ENCODE measurements at places on chromosomes 2 and 18. TPM values are rescaled to one million over a fixed set of nuclear protein-coding genes. Genes with fewer than 3 reads are reported as not detected.

DNA sequence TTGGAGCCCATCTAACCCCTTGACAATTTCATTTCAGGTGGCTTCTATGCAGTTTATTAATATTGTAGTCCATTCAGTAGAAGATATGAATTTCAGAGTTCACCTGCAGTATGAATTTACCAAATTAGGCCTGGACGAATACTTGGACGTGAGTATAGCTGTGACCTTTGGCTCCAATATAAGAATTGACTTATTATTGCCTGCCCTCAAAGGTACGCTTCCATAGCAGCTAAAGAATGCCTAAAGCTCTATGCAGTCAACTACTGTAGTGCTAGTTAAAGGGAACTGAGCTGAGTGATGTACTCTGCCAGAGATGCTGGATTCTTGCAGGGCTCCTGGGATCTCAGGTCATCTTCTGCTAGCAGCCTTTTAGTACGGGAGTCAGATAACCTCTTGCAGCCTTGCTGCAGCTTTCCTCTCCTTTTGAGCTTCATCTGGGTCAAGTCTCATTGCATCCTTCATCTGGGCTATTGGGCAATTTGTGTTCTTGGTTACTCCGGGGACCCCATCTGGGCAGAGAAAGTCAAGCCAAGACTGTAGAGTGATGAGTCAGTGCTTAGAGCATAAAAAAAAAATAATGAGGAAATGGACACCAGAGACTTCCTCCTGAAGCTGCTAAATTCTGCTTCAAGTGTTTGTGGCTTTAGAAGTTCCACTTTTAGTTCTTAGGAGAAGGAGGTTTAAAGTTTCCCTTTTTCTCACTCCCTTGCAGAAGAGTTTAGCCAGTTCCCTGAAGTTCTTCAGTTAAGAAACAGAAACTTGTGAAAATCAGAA is 105.6 kb downstream of the PRPF40A start:
- H3K36me3 ChIP-seq = peaks cover 38% of the 10 kb centered on the region
- no peaks in the 10 kb centered on the region for H3K4me1 ChIP-seq
- H3K4me3 ChIP-seq = no peak overlapping the region
- H3K27ac ChIP-seq = peak overlapping the region; percentile 60

DNA sequence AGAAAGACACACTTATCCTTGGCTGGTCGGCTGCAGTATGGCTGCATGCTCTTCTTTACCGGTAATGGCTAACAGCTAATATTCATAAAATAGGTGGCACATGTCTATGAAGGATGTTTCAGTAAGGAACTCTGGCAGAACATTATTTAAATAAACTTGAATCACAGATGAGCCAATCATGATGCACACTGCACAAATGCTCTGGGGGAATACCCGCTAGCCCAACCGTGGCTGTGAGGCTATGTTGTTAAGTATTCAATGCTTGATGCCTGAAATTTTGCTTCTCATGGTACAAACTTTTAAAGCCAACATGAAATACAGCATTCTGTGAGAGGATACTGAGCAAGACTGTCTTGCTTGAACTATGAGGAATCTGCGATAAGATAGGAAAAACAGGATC is 505.8 kb downstream of the ZEB2 start:
- no peaks in the 10 kb centered on the region for H3K4me1 ChIP-seq
- DNase-seq = no peak
- H3K4me3 ChIP-seq = no peak overlapping the region
- no peak overlapping the region for H3K27ac ChIP-seq
- H3K27me3 ChIP-seq = no peaks in the 10 kb centered on the region

DNA sequence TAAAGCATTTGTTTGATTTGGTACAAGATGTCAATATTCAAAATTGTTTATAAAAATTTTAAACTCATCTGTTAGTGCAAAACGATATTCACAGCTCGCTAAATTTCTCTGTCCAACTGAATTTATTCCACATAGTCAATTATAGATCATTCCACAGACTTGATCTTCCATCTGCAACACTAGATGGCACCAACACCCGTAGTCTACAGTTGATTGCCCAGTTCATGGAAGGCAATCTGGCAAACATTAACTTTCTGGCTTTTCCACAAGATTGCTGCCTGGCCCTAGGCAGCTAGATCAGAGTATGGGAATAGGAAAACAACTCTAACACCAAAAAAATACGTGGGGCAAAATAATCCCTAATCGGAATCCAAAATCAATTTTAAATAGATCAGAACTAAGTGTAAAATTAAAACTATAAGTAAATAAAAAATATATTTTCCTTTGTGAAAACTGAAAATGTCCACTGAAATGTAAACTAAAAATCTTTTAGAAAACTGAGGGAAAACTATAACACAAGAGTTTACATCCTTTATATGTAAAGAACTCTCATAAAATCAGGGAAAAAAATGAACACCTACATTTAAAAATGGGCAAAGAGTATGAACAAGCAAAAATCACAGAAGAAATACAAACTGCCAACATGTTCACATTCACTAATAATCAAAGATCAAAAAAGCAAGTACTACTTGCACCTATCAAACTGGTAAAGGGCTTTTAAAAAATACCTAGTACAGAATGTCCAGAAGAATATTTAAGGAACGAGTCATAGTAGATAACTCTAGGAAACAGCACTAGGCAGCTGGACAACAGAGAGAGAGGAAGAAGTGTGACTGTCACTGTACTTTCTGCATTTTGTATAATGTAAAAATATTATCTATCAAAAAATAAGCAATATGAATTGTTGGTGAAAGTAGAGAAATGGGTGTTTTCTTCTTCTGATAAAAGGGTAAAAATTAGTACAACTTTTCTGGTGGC is 35.0 kb downstream of the RTN4 start:
- H3K27me3 ChIP-seq = no peaks in the 10 kb centered on the region
- no peaks in the 10 kb centered on the region for H3K36me3 ChIP-seq
- DNase-seq = no peak
- no peak overlapping the region for H3K4me3 ChIP-seq

- no peak overlapping the region for H3K27ac ChIP-seq
- DNase-seq = no peak
- H3K4me3 ChIP-seq = no peak overlapping the region
- peaks cover 29% of the 10 kb centered on the region for H3K4me1 ChIP-seq
- no peaks in the 10 kb centered on the region for H3K36me3 ChIP-seq
These were observed 8.5 kb downstream of the UXS1 start for GRCh38 chr2:106185475-106186184.

DNA sequence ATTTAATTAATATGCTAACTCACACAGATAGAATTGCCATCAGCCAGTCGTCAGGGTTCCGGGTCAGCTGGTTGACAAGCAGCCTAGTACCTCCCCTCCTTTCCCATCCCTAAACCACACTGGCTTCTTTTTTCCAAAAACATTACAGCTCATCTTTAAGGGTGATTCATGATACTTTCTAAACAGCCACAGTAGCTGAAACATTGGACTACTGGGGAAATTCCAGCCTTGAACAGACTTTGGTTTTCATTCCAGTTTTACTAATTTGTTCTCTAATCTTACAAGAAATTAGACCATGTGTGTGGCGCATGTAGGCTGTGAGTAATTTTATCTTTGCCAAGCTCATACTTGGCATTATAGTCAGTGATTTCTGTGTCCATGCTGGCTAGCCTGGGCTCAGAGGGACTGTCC is 110.8 kb downstream of the FMNL2 start:
- no peak overlapping the region for H3K4me3 ChIP-seq
- H3K36me3 ChIP-seq = no peaks in the 10 kb centered on the region
- H3K27me3 ChIP-seq = no peaks in the 10 kb centered on the region
- no peak overlapping the region for H3K27ac ChIP-seq
- DNase-seq = no peak

GRCh38 chr2:218854860-218855259 is 4.7 kb upstream of the WNT6 start:
- H3K4me3 ChIP-seq = no peak overlapping the region
- H3K4me1 ChIP-seq = peaks cover 7% of the 10 kb centered on the region
- DNase-seq = no peak
- H3K36me3 ChIP-seq = no peaks in the 10 kb centered on the region

DNA sequence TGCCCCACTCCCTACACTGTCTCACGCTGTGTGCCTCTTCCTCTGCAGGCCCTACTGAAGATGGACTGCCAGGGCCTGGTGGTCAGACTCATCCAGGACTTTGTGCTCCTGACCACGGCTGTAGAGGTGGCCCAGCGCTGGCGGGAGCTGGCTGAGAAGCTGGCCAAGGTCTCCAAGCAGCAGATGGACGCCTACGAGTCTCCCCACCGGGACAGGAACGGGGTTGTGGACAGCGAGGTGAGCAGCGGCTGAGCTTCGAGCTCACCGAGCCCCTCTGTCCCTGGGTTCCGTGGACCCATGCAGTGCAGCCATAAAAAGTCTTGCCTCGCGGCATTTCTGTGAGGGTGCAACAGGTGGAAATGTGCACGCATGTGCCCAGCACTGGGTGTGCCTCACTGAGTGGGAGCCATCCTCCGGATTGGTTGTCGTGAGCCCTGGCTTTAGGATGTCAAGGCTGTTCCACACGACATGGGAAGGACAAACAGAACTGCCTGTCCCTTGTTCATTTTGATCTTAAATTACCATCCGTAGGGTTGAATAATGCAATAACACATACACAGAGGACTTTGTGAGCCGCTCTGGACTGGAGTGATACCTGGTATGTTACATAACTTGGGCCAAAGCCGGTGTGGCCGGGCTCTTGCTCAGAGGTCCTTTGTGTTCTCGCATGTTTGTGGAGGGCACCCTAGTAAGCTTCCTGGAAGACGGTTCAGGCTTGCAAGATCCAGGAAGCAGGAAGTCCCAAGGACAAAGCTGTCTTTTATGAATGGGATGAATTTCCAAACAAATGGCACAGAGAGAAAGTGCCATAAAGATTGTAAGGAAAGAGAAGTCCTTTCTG is 100.9 kb downstream of the SH3BP4 start:
- DNase-seq = no peak
- peaks cover 29% of the 10 kb centered on the region for H3K4me1 ChIP-seq
- H3K27ac ChIP-seq = no peak overlapping the region
- no peak overlapping the region for H3K4me3 ChIP-seq

- no peaks in the 10 kb centered on the region for H3K27me3 ChIP-seq
- H3K4me3 ChIP-seq = no peak overlapping the region
- peak overlapping the region; percentile 54 for H3K27ac ChIP-seq
- no peaks in the 10 kb centered on the region for H3K36me3 ChIP-seq
- no peak for DNase-seq
These were observed 637.2 kb upstream of the ZEB2 start for GRCh38 chr2:145157036-145157675.

- no peaks in the 10 kb centered on the region for H3K4me1 ChIP-seq
- H3K4me3 ChIP-seq = no peak overlapping the region
- no peaks in the 10 kb centered on the region for H3K27me3 ChIP-seq
- H3K36me3 ChIP-seq = no peaks in the 10 kb centered on the region
These were observed 129.2 kb downstream of the MTX2 start for GRCh38 chr2:176398243-176399073.

GRCh38 chr2:57180042-57180567 is 866.5 kb upstream of the VRK2 start:
- H3K4me3 ChIP-seq = no peak overlapping the region
- no peaks in the 10 kb centered on the region for H3K27me3 ChIP-seq
- no peaks in the 10 kb centered on the region for H3K4me1 ChIP-seq
- DNase-seq = no peak
- H3K36me3 ChIP-seq = no peaks in the 10 kb centered on the region
- H3K27ac ChIP-seq = no peak overlapping the region

GRCh38 chr18:48992133-48992532 is 41.4 kb upstream of the SMAD7 start:
- H3K4me3 ChIP-seq = no peak overlapping the region
- no peak overlapping the region for H3K27ac ChIP-seq
- H3K27me3 ChIP-seq = no peaks in the 10 kb centered on the region
- peaks cover 56% of the 10 kb centered on the region for H3K4me1 ChIP-seq

DNA sequence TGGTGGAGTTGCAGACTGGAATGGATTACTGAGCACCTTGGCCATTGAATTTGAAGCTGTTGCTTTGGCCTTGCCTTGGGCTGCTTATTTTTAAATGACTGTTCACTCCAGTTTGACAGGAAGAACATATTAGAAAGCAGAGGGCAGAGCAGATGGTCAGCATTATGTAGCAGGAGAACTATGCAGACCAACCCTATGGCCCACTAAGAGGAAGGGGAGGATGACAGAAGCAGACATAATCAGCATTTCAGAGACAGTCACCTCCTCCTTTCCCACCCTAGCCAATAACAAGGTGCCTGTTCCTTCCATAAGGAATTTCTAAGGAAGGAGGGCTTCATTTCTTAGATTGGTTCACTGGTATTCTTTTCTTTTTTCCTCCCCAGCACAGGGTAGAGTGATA is 2.4 kb downstream of the CHRNA1 start:
- H3K36me3 ChIP-seq = no peaks in the 10 kb centered on the region
- peaks cover 10% of the 10 kb centered on the region for H3K4me1 ChIP-seq
- no peaks in the 10 kb centered on the region for H3K27me3 ChIP-seq
- no peak for DNase-seq
- no peak overlapping the region for H3K27ac ChIP-seq

DNA sequence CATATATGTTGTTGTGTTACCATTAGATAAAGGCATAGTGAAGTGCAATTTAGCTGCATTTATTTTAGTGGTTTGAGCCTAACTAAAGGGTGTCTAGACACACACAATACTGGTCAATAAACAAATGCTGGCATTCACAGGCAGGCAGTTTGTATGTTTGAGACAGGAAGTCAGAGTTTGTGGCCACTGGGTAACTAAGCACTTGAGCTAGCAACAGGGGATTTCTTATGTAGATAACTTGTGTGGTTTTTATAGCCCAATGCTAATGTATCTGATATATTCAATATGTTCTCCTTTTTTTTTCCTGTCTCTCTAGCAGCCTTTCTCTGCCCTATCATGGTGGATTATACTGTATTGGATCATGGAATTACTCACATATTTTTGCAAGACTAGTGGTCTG is 38.1 kb downstream of the LRRTM4 start:
- H3K36me3 ChIP-seq = no peaks in the 10 kb centered on the region
- H3K4me3 ChIP-seq = no peak overlapping the region
- no peaks in the 10 kb centered on the region for H3K27me3 ChIP-seq

- no peaks in the 10 kb centered on the region for H3K36me3 ChIP-seq
- DNase-seq = no peak
- H3K4me3 ChIP-seq = no peak overlapping the region
- peaks cover 77% of the 10 kb centered on the region for H3K4me1 ChIP-seq
- no peaks in the 10 kb centered on the region for H3K27me3 ChIP-seq
These were observed 465.1 kb downstream of the TGIF1 start for GRCh38 chr18:3914833-3915610.

DNA sequence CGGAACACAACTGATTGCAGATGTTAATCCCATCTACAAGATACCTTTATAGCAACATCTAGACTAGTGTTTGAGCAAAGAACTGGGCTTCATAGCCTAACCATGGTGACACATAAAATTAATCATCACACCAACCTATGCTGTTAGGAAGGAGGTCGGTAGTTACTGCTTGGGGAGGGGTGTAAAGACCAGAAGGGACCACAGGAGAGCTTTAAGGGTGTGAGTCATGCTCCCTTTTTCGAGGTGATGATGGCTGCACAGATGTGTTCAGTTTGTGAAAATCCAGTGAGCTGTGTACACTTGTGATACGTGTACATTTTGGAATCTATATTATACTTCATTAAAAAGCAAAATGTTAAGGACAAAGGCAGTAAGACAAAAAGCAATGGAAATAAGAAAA is 4.6 kb upstream of the SEH1L start:
- DNase-seq = no peak
- no peaks in the 10 kb centered on the region for H3K27me3 ChIP-seq
- no peak overlapping the region for H3K4me3 ChIP-seq
- H3K4me1 ChIP-seq = peaks cover 11% of the 10 kb centered on the region
- H3K36me3 ChIP-seq = no peaks in the 10 kb centered on the region
- no peak overlapping the region for H3K27ac ChIP-seq

GRCh38 chr18:47512726-47513435 is 261.4 kb upstream of the SKOR2 start:
- no peak overlapping the region for H3K4me3 ChIP-seq
- no peak overlapping the region for H3K27ac ChIP-seq
- no peaks in the 10 kb centered on the region for H3K4me1 ChIP-seq
- H3K36me3 ChIP-seq = no peaks in the 10 kb centered on the region

UCN gene
- total RNA-seq = 1.1 TPM

RFTN2 gene
- total RNA-seq = 4.9 TPM

CDH19 gene
- total RNA-seq = 9.7 TPM

PAX8 gene
- total RNA-seq = 0.42 TPM

RNF103 gene
- total RNA-seq = 55.7 TPM

FAM161A gene
- 2.5 TPM for total RNA-seq

Data from heart right ventricle (tissue), 16 donors.